ENCODE measurements at places on chromosomes 4 and X.

- peak; percentile 65 for DNase-seq
Measured at GRCh38 chr4:184475096-184475461, 729 bp upstream of the IRF2 start.

- no peak for DNase-seq
Measured at GRCh38 chrX:44735498-44735897, 108.3 kb upstream of the DUSP21 start.

DNA sequence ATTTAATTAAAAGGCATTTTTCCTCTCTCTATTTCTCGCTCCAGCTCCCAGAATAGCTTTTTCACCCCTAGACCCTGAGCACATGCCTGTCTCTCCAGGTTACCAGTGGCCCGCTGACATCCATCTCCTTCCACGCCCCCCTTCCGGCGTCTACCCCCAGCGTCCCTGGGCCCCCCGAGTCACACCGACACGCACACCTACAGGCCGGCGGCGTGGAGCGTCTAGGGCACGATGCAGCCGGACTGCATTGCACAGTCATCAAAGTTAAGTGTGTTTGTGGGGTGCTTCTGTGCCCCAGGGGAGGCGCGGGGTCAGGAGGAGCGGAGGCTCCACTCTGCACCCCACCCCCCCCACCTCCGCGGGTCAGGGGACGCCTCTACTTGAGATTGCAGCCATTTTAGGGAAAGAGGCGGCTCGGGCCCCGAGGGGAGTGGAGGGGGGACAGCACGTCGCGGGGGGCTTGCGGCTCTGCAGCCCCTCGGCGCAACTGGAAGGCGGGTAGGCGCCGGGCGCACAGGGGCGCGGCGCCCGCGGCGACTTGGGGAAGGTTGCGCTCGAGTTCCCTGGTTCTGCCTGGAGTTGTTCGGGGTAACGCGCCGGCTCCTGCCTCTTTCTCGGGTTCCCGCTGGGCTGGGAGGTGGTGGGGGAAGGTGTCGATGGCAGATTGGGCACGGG is 112.7 kb downstream of the DHX15 start:
- no peak for DNase-seq

GRCh38 chrX:2283111-2283859 is 217.5 kb downstream of the DHRSX start:
- no peak for DNase-seq

GRCh38 chr4:155722336-155722735 is 36.5 kb upstream of the GUCY1B1 start:
- no peak for DNase-seq

DNA sequence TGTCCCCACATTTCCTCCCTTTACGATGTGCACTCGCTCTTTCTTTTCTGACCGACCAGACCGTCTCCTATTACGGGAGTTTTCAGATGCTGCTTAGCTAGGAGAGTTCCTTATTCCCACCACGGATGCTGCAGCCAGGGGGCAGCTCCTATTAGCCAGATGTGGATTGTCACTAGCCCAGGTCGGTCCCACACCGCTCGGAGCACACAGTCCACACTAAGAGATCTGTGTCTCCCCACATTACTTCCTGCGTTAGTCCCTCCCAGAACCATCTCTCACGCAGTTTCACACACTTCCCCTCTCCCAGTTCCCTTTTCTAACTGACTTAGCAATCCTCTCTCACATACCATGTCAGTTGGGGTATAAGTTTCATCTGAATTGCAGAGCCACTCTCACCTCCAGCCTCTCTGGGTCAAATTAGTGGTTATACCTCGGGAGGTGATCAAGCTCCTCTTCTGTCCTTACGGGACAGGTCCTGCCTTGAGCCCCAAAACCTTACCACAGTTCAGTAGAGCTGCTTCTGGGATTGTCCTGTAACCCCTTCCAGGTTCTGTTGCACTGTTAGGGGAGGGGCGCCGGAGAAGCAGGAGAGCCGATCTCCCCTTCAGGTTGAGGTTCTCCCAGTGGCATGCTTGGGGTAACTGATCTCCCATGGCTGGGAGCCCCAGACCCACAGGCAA is 28.2 kb downstream of the SULT1E1 start:
- DNase-seq, result no peak

- DNase-seq, result no peak
Measured at GRCh38 chrX:56788229-56788628, 59.2 kb downstream of the NBDY start.

DNA sequence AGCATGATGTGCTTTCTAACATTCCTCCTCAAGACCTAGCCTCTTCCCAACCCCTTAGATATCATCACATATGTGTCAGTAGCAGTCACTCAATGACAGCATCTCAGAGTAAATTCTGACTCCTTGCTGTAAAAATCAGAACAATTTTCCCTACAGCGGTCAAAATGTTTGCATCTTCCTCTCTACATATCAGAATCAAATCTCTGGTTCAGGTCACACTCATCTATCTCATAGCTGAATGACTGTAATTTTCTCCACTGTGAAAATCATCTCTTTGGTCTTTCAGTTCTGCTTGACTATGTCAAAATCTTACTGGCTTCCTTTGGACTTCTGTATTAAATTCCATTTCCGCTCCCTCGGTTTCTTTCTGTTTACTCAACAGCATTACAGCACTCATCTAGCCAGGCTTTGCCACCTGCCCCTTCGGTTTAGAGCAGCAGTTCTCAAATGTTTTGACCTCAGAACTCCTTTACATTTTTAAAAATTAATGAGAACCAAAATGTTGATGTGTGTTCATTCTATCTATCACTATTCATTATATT is 57.3 kb downstream of the AGA start:
- DNase-seq, result no peak

GRCh38 chrX:74119016-74119910 is 184.7 kb upstream of the ZCCHC13 start:
- DNase-seq, result no peak

DNA sequence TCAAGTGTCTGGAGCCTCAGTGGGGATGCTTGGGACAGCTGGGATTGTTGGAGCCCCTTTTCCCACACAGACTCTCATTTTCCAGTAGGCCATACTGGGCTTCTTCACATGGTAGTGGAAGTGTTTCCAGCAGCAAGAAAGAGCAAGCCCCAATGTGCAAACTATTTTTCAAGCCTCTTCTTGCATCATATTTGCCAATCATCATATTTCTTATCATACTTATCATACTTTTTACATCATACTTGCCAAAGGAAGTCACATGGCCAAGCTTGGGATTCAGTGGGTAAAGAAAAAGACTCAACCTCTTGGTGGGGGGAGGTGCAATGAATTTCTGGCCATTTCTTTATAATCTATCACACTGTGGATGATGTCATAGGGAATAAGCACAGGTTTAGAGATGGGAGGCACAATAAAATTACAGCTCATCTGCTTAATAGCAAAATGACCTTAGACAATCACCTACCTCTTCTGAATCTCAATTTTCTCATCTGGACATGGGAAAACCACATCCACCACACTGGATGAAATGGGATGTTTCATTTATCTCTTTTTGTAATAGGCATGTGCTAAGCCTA is 174.2 kb downstream of the MID1IP1 start:
- DNase-seq, result no peak

DNA sequence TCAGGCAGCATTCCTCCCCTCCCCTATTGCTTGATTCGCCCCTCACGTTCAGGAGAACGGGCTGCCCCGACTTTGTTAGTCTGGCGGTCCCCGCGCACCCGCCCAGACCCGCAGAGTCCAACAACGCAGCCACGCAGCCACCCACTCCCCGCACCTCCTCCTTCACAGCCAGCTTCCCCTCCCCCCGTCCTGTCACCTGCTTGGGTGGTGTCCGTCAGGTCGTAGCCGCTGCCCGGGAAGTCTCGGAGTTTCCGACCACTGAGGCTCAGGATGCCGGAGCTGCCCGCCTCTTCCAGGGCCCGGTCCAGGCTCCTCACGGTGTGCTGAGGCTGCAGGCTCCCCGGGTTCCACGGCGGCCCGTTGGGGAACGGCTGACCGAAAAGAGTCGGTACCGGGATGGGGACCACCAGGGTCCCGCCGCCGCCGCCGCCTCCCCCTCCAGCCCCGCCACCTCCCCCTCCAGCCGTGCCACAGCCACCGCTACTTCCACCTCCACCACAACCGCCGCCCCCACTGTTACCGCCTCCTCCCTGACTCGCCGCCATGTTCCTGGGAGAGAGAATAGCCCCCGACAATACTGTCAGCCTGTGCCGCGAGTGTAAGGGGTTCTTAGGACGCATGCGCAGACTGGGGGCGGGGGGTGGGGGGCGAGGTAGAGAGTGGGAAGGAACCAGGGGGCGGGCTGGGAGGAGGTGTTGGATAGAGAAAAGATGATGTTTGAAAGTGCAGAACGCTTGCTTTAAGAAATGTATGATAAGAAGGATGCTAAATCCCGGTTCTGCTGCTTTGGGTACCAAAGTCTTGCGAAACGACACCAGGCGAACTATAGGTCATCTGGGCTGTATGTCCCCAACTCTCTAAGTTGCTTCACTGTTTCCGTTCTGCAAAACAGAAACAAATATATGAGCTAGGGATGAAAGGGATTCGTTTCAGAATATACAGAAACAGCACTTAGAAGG is at the start of gene LRCH2:
LRCH2 (minus strand) TSS at position 600 of the 959 bp plus-strand sequence; CDS start at position 545, 55 bp downstream.
- no peak for DNase-seq

- DNase-seq, result no peak
Measured at GRCh38 chr4:185730387-185730786, 81.6 kb downstream of the SORBS2 start.

DNA sequence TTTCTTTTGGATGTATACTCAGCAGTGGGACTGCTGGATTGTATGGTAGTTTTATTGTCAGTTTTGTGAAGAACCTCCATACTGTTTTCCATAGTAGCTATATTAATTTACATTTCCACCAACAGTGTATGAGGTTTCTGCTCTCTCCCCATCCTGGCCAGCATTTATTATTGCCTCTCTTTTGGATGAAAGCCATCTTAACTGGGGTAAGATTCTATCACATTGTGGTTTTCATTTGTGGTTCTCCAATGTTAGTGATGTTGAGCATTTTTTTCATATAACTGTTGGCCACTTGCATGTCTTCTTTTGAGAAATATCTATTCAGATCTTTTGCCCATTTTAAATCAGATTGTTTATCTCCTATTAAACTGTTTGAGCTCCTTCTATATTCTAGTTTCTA is 27.6 kb downstream of the QRFPR start:
- no peak for DNase-seq

DNA sequence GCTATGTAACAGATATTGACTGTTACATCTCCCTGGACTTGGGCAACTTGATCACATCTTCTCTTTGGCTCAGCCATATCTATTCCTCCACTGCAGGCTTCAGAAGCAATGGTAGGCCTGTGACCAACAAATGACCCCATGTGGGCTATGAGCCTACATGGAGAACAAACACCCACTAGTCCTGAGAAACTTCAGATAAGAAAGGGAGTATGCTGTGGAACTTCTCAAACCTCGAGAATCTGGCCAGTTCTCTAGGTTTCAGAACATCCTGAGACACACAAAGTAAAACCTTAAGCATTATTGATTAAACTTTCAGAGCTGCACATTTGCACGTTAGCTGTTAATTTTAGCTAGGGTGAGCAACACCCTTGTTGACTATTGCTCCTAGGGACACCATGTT is 16.3 kb downstream of the RBMX2 start:
- DNase-seq, result no peak

DNA sequence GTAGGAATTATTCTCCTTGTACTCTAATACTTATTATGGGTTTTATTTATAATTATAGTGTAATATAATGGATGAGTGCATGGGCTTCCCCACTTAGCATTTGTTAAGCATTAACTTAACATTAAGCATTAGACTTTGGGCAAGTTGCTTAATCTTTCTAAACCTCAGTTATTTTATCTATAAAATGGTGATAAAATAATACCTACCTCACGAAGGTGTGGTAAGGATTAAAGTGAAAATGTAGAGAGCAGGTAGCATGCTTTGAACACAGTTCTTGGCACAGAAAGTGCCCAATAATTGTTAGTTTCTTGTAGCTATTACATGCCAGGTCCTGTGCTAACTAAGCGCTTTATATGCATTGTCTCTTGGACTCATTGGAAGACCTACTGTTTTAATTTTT is 2.6 kb downstream of the MSMO1 start:
- DNase-seq, result no peak

DNA sequence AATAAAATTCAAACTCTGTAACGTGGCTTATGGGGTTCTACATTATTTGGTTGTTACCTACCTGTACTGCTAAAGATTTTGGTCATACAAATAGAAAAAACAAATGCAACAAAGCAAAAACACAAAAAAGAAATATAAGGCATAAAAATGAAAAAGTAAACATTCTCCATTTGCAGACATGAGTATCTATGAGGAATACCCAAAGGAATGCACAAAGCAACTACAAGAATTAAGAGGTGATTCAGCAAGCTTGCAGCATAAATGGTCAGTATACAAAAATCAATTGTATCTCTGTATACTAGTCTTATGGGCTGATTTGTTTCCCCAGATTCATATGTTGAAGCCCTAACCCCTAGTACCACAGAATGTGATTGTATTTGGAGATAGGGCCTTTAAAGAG is 3.6 kb upstream of the PDE5A start:
- DNase-seq, result no peak

DNA sequence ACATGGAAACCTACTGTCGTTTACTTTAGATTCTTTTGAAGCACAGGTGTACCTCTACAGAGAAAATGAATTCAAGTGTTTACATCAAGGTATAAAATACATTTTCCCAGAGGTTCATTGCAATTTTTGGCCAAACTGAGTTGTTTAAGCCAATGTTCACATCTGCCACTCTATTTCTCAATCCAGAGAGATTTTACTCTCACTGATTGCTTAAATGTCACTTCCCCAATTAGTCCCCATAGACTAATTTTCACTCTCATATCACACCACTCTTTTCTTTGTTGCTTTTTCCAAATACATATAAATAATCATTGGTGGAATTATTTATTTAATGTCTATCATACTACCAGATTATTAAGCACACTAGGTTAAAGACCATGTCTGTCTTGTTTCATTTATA is 271.8 kb downstream of the PPP3CA start:
- no peak for DNase-seq

- no peak for DNase-seq
Measured at GRCh38 chr4:184896868-184897715, 71.3 kb upstream of the ACSL1 start.

GRCh38 chrX:154797006-154797405 is 8.3 kb downstream of the MPP1 start:
- DNase-seq, result no peak

DNA sequence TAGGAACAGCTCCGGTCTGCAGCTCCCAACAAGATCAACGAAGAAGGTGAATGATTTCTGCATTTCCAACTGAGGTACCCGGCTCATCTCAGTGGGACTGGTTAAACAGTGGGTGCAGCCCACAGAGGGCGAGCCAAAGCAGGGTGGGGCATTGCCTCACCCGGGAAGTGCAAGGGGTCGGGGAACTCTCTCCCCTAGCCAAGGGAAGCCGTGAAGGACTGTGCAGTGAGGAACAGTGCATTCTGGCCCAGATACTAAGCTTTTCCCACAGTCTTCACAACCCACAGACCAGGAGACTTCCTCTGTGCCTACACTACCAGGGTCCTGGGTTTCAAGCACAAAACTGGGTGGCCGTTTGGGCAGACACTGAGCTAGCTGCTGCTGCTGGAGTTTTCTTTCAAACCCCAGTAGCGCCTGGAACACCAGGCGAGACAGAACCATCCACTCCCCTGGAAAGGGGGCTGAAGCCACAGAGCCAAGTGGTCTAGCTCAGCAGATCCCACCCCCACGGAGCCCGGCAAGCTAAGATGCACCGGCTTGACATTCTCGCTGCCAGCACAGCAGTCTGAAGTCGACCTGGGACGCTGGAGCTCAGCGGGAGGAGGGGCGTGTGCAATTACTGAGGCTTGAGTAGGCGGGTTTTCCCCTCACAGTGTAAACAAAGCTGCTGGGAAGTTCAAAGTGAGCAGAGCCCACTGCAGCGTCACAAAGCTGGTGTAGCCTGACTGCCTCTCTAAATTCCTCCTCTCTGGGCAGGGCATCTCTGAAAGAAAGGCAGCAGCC is 84.6 kb downstream of the THOC2 start:
- DNase-seq, result peak; percentile 4
